Activated T-helper 17 cell treated with anti-CD3 and anti-CD28 coated beads, Interleukin-2, amount 50 U/mL, for 72 hours (primary cell): ENCODE measurements at places on chromosomes 1 and 21.
A peak's percentile ranks its signal among the peaks of the same experiment; 100 is the strongest.

DNA sequence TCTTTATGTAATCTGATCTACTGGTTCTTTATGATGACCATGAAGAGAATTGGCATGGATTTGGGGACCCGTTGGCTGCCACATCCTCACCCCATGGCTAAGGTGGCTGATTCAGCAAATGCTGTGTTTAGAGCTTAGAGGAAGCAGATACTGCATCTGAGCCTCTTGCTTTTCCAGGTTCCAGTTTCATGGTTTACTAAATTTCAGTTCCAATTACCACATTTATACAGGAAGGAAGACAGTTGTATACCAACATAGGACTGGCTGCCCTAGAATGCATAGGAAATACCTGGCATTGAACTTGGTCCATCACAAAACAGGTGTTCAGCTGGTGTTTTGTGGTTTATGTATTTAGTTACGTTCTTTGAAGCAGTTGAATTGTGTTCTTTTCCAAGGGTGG is 107.1 kb downstream of the ST3GAL3 start:
- no peak for ATAC-seq

- no peak for ATAC-seq
Observed at GRCh38 chr1:65319141-65319540, 9.8 kb downstream of the DNAJC6 start.

DNA sequence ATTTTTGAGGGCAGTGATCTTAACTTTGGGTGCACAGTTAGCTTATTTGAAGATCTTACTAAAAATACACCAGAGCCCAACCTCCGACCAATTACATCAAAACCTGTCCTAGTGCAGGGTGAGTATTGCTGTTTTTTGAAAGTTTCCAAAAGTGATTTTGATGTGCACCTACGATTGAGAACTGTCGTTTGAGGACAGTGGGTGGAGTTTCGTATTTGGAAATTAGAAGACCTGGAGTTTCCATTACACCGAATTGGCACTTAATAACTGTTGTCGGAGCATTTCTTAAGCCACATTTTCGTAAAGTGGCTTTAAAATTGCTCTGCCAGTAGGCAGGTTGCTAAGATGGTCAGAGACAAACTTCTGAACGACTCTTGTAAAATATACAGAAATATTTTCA is 1.1 kb downstream of the SOD1 start:
- ATAC-seq: no peak

- no peak for ATAC-seq
Observed at GRCh38 chr1:174877208-174877673, 122.5 kb upstream of the CACYBP start.

GRCh38 chr1:11493972-11494655 is 15.2 kb downstream of the DISP3 start:
- ATAC-seq: no peak

GRCh38 chr1:219461981-219462400 is 150.9 kb downstream of the ZC3H11B start:
- no peak for ATAC-seq

- no peak for ATAC-seq
Observed at GRCh38 chr1:37171691-37172090, 137.4 kb upstream of the GRIK3 start.

DNA sequence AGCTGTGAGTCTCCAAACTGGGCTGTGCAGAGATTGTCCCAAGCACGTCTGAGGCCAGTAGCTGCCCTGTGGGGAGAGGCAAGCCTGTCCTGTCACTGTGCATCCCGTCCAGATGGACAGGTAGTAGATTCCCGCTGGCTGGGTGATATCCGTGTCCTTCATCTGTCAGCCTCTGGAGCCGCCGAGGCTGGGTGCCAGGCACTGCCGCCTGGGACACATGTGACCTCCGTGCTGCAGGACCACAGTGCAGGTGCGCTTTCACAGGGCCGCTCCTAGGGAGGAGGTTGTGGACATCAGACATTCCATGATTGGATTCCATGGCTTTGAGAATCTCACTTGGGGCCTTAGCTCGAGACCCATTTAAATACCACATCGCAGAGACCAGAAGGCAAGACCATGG is 4.7 kb downstream of the PDXK start:
- ATAC-seq: no peak

GRCh38 chr1:41927118-41927517 is 8.4 kb upstream of the HIVEP3 start:
- no peak for ATAC-seq

DNA sequence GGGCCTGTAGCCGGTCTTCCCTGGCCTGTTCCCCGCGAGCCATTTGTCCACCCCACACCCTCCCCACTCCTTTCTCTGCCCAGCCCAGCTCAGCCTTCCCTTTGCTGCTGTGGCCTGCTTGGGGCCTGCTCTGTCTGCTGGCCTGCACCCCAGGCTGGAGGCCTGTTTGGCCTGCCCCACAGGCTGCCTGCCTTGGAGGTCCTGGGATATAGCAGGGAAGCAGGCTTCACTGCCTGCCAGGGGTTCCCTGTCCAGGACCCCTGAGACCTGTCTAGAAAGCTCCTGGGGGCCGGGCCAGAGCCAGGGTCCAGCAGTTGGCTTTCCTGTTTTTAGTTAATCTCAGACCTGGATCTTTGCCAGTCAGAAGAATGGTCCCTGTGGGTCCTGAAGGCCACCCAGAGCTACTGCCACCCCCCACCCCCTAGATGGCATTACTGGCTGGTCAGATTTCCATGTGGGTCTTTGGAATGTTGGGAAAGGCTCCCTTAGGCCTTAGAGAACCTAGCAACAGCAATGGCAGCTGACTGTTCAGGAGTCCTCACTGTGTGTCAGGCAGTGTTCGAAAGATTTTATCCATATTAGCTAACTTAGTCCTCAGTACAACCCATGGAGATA is 7.7 kb downstream of the ZNF362 start:
- ATAC-seq: no peak

DNA sequence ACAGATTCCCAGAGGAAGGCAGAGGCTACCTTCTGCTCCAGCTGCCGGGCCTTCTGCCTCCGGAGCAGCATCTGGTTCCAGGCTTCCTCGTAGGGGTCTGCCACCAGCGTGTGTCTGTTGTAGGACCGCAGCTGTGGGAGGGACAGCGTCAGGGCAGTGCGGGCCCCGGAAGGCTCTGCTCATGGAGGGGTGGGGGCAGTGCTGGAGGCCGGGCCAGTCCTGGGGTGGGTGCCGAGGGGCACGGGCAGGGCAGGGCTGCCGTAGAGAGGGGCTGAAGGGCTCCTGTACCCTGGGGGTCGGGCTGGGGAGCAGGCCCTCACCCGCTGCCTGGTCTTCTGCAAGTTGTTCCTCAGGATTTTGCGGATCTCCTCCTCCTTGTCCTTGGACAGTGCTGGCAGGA is 53.2 kb downstream of the SLC9A1 start:
- ATAC-seq: no peak

DNA sequence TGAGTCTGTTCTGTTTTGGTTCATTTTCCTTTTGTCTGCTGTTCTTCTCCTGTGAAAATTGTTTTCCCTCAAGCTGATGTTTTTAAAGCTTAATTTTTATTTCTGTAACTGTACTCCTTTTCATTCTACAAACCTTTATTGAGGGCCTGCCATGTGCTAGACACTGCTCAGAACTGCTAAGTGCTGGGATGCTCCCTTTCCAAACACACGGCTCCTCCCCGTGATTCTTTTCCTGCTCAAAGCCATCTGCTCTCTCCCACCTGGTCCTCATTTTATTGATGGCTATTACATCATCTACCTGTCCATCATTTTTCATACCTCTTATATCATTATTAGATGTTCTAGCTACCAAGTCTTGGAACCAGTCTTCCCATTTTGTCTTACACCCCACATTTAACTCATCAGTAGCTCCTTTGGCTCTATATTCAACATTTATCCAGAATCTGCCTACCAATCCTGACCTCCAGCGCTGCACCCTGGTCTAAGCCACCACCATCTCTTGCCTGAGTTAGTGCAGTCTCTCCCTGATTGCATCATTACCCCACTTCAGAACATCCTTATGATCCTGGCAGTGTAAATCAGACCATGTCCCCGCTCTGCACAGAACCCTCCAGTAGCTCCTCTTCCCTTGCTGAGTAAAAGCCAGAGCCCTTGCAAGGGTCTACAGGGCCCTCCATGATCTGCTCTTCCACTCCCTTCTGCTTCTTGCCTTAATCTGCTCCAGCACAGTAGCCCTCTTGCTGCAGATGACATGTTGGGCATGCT is 118.1 kb downstream of the CACNA1E start:
- ATAC-seq: no peak

- ATAC-seq: no peak
Observed at GRCh38 chr21:33852485-33852884, 63.1 kb downstream of the ATP5PO start.

DNA sequence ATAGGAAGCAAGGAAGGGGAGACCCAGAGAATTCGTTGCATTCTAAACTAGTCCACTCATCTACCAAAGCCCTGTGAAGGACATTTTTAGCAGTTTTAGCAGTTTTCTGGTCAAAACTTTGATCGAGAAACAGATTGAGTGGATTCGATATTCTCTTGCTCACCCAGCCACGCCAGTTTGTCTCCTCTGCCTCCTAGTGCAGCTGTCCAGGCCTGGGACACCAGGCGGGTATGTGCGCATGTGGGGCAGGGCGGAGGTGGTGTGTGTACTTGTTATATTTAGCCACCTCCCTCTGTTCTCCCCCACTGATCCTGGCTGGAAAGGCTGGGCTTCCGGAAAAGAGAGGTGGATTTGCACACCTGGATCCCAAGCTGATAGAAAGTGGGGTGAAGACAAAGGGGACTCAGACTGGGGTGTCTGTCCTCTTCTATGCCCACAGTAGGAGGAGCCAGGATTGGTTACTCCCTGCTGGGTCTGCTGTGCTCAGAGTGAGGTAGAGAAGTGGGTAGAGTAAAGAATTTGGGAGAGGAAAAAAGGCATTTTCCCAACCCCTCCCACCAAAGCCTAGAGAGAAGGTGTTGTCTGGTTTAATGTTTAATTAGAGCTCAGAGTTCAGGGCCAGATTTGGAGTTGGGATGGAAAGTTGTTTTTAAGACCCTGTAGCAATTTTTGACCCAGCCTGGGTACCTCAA is 3.8 kb downstream of the LMNA start:
- ATAC-seq: no peak

DNA sequence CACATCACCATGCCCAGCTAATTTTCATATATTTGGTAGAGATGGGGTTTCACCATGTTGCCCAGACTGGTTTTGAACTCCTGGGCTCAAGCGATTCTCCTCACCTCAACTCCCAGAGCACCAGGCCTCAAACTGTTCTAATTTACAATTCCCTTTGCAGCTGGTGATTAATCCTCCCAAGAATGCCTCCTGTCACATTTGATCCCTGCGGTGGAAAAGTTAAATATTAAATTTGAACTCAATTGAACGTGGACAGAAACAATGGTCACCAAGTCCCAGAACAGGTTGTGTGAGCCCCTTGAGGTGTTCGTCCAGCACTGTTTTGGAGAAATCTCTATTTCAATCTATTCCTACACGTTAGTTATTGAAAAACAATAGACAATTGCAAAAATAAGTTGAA is 2.0 kb upstream of the ANKRD35 start:
- ATAC-seq: no peak

- ATAC-seq: no peak
Observed at GRCh38 chr21:19850157-19850556, 1148.1 kb upstream of the NCAM2 start.

DNA sequence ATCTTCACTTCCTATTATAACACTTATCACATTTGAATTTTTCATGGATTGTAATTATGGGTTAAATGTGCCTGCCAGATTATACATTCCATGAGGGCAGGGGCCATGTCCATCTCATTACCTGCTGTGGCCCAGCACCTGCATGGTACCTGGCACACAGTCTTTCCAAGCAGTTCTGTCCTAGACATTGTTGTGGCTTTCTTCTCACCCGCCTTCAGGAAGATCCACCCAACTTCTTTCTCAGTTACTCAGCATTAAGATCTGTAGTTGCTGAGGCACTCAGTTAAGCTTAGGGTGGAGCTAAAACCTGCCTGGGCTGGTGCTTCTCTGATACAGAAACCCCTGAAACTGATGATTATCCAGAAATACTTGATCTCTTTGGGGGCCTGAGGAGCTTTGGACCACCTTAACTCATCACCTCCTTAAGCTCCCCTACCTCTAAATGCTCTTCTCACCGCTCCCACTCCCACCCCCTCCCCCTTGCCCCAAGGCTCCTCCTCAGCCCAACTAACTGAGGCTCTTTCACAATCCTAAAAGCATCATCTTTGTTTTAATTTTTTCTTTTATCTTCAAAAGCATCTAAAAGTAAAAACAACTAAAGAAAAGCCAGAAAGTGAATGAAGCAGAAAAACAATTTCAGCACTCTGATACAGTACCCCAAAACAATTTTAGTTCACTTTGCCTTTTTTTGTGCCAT is 190.6 kb downstream of the FGGY start:
- peak; percentile 24 for ATAC-seq

DNA sequence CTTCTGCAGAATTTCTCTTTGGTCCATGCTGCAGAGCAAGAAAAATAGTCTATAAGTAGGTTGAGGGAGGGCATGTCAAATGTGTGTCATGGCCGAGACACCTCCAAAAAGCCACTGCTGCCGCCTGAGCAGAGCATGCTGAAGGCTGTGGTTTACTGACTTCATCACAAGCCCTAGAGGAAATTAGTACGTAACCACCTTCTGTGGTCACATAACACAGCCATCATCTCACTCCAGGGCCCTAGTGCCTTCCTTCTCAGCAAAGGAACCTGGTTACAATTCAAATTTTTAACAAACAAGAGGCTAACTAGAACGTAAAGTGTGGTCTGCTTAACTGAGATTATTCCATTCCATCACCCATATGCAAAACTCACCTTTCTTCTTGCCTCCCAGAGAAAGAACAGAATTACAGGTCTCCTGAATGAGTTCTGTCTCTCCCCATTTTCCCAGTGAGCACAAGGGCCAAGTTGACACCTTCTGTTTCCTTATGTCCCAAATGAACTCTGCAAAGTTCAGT is at the start of gene PTPN22:
PTPN22 (minus strand) TSS at position 116 of the 517 bp plus-strand sequence.
- peak; percentile 89 for ATAC-seq

- ATAC-seq: no peak
Observed at GRCh38 chr21:33729641-33730040, 87.3 kb downstream of the ITSN1 start.

GRCh38 chr1:239261521-239261920 is 124.8 kb upstream of the CHRM3 start:
- no peak for ATAC-seq

DNA sequence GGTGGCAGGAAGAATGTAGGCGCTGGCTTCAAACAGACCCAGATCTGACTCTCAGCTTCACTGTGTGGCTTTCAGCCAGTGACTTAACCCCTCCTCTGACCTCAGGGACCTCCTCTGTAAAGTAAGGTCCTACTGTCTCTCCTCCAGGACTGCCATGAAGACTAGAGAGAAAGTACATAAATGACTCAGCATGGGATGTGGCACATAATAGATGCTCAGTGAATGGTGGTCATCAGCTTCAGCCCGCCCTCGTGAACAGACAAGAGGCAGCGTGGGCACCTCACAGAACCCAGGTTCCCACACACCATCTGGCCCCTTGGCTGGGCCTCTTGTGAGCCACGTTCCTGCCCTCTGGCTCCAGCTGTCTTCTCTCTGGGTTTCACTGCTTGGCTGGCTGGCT is 126.0 kb downstream of the SYF2 start:
- ATAC-seq: peak; percentile 90

GRCh38 chr1:33043267-33044092 is 6.8 kb upstream of the AK2 start:
- no peak for ATAC-seq
